Neural crest cell (in vitro differentiated cells): ENCODE measurements at places on chromosomes 4 and X. TPM values are rescaled to one million over a fixed set of nuclear protein-coding genes. Genes with fewer than 3 reads are reported as not detected.

MAGEC3 gene
- total RNA-seq, result not detected in 2 replicates

CDS1 gene
- 1.1 and 1.3 TPM in 2 replicates for total RNA-seq

PSAPL1 gene
- total RNA-seq, result not detected in 2 replicates

PCDH11X gene
- total RNA-seq, result 1.9 TPM in 2 replicates

- peaks cover 25% of the 10 kb centered on the region for H3K4me1 ChIP-seq
- H3K4me3 ChIP-seq, result no peak overlapping the region
- DNase-seq, result no peak
- H3K36me3 ChIP-seq, result peaks cover 5% of the 10 kb centered on the region
- no peak overlapping the region for H3K27ac ChIP-seq
- H3K27me3 ChIP-seq, result no peaks in the 10 kb centered on the region
Measured at GRCh38 chr4:129092631-129093190, 628 bp downstream of the SCLT1 start.

DNA sequence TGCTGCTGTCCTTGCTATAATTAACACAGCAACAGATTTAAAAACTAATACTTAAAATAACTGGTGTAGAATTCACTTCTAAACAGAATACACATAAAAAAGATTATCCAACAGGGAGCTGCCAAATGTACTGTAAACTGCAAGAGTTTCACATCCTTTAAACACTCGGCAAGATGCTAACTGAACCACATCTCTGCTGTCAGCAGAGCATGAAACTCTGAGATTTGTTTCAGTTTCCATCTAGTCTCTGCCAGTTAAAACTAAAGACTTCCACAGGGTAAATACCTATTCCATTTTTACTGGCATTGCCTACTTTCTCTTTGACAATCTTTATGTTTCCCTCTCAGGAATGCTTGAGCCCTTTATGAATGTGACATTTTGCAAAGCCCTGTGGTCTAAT, 127.7 kb downstream of the SLC7A11 start:
- no peaks in the 10 kb centered on the region for H3K27me3 ChIP-seq
- H3K4me1 ChIP-seq, result no peaks in the 10 kb centered on the region
- H3K4me3 ChIP-seq, result no peak overlapping the region
- H3K36me3 ChIP-seq, result peaks cover under 1% of the 10 kb centered on the region
- no peak for DNase-seq

DNA sequence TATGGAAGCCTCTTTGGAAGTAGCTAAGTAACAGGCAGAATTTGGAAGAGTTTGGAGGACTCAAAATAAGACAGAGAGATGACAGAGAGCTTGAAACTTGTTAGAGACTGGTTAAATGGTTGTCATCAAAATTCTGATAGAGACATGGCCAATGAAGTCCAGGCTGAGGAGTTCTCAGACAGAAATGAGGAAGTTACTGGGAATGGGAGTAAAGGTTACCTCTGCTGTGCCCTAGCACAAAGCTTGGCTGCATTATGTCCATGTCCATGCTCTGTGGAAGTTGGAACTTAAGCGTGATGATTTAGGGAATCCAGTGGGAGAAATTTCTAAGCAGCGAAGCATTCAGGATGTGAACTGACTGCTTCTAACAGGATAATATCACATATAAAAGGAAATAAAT, 146.2 kb upstream of the NDST4 start:
- no peak overlapping the region for H3K27ac ChIP-seq
- no peak overlapping the region for H3K4me3 ChIP-seq
- H3K4me1 ChIP-seq, result no peaks in the 10 kb centered on the region
- no peaks in the 10 kb centered on the region for H3K27me3 ChIP-seq
- no peaks in the 10 kb centered on the region for H3K36me3 ChIP-seq
- DNase-seq, result no peak

DNA sequence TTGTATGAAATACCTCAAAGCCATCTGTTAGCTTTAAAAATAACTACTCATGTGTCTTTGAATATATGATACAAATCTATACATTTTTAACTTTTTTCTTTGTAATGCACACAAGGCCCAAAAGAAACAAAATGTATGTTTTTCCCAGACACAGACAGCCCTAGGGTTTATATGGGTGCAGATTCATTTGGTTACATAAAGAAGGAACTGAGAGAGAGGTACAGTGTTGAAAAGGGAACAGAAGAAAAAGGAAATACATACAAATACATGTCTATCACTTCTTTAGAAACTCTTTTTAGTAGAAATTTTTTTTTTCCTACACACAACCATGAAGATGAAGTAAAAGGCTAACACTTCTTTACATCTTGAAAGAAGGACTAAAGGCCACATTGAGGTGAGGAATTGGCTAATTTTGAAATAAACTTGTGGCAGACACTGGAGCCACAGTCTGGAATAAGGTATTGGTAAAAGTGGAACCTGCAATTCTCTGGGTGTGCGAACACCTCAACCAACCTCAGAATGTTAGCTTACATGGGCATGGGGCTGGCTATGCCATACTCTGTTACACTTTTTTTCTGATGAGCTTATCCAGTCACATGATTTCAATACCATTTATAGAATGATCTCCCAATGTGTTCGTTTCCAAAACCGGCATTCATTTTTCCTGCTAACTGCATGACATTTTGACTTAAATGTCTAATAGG, 67.9 kb downstream of the FAM47C start:
- H3K27ac ChIP-seq, result no peak overlapping the region
- peaks cover 2% of the 10 kb centered on the region for H3K27me3 ChIP-seq
- no peak overlapping the region for H3K4me3 ChIP-seq
- no peaks in the 10 kb centered on the region for H3K4me1 ChIP-seq

DNA sequence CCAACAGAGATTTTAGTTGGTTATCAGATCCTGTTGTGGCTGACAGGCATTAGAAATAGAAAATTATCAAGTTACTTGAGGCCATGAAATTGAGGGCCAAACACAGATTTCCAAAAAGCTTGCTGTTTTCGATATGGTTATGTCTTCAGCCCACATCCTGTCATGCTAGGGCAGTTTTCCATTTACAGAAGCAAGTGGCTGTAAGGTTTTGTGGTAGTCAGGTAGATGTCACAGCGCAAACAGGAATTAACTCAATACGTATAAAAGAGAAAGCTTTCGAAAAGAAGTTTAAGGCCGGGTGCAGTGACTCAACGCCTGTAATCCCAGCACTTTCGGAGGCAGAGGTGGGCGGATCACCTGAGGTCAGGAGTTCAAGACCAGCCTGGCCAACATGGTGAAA, 104.6 kb downstream of the DMD start:
- H3K36me3 ChIP-seq, result no peaks in the 10 kb centered on the region
- no peak overlapping the region for H3K4me3 ChIP-seq
- DNase-seq, result no peak
- H3K27ac ChIP-seq, result no peak overlapping the region
- no peaks in the 10 kb centered on the region for H3K4me1 ChIP-seq

DNA sequence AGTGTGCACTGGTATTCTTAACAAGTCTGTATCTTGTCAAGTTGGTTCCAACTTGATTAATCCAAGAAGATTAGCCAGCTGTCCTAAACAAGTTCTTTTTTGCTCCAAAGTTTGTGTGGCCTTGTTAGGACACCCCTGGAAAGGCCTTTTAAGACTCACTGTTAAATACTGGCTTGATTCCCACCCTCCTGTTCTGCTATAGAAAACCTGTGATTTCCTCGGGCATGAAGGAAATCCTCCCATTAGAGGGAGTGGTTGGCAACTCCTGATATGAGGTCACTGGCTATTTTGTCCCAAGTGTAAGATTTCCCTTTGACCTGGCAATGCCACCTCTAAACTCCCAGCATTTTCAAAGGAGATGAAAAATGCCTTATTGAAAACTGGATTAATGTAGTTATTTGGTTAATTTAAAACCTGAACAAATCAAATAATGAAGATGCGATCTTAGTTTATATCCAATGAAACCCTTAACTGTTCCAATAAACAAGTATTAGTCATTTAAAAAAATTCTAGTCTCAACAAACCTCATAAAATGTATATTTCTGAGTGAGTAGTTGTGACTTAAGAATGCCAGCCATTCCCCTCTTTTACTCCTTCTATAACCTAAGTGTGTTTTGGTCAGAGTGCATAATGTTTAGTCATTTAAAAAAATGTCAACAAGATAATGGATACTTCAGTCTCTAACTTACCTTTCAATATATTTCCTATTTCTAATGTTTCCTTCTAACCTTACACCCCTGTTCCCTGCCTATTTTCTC, 94.4 kb downstream of the NPNT start:
- H3K4me3 ChIP-seq, result no peak overlapping the region
- H3K4me1 ChIP-seq, result no peaks in the 10 kb centered on the region
- H3K36me3 ChIP-seq, result no peaks in the 10 kb centered on the region
- H3K27ac ChIP-seq, result no peak overlapping the region
- no peaks in the 10 kb centered on the region for H3K27me3 ChIP-seq
- DNase-seq, result no peak

DNA sequence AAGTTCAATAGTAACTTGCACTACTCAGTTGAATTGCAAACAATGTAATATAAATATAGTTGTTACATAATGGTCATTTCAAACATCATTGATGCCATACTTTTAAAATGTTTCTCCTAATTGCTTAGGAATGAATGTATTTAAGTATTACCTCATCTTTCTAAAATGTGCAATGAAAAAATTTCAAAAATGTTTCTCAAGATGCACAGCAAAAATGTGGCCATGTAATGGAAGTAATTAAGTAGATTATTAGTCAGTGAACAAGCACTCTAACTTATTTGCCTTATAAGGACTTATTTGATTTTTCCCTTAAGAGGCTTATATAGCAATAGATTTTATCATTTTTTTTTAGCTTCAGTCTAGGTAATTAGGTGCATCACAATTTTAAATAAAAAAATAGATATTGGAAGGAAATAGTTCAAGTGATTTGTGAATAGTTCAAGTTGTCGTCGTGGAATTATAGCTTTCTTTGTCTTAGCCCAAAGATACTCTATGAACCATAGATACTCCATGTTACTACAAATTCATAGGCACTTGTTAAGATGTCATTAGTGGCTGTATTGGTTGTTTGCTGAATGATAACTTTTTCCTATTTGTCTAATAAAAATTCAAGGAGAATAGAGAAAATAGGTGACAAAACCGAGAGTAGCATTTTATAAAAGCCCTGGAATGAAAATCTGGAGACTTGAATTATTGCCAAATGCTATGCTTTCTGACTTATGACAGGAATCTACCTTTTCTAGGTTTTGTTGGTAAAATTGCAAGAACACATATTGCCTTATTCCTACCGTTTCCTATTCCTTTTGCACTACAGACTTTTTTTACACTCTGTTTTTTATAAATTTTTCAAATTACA, 118.5 kb downstream of the TLL1 start:
- H3K27me3 ChIP-seq, result no peaks in the 10 kb centered on the region
- H3K4me1 ChIP-seq, result peaks cover 7% of the 10 kb centered on the region
- no peak overlapping the region for H3K4me3 ChIP-seq
- H3K36me3 ChIP-seq, result no peaks in the 10 kb centered on the region
- DNase-seq, result no peak

- H3K36me3 ChIP-seq, result peaks cover 20% of the 10 kb centered on the region
- H3K27ac ChIP-seq, result no peak overlapping the region
- H3K4me1 ChIP-seq, result peaks cover 7% of the 10 kb centered on the region
- no peak overlapping the region for H3K4me3 ChIP-seq
Measured at GRCh38 chrX:7072856-7073255, 74.7 kb upstream of the STS start.

DNA sequence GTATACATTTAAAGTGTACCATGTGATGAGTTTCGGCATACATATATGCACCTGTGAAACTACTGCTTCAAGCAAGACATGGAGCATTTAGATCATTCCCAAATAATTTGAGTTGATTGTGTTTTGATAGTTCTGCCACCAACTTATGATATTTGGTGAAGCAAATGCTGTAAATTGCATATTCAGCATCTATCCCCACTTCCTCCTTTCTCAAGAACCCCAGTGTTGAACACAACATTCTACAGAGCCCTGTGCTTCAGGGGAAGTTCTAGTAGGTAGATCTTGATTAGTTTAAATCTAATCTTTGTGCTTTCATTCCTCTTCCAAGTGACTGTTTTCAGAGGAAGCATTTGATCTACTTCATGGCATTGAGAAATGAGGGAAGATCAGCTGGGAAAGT, 5.4 kb upstream of the SHROOM3 start:
- H3K27me3 ChIP-seq, result no peaks in the 10 kb centered on the region
- no peak overlapping the region for H3K27ac ChIP-seq
- H3K4me3 ChIP-seq, result no peak overlapping the region
- H3K4me1 ChIP-seq, result peaks cover 26% of the 10 kb centered on the region
- no peaks in the 10 kb centered on the region for H3K36me3 ChIP-seq
- no peak for DNase-seq

DNA sequence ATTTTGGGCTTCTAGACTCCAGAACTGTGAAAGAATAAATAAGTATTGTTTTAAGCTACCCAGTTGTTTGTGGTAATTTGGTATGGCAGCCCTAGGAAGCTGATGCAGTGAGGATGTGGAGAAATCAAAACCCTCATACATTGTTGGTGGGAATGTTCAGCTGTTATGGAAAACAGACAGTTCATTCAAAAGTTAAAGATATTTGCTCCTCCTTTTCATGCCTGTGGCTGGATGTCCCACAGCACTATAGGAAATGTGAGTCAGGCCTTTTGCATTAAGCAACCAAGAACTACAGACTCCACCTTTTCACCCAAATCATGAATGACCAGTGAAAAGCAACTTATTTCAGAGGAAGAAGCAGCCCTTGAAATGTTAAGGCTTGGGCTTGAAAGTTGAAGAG, 6.7 kb downstream of the BBS12 start:
- no peak for DNase-seq
- H3K27me3 ChIP-seq, result no peaks in the 10 kb centered on the region
- H3K36me3 ChIP-seq, result peaks cover 10% of the 10 kb centered on the region
- no peak overlapping the region for H3K4me3 ChIP-seq

GRCh38 chrX:11704725-11705495, 39.2 kb upstream of the ARHGAP6 start:
- no peak for DNase-seq
- peaks cover 3% of the 10 kb centered on the region for H3K36me3 ChIP-seq
- no peak overlapping the region for H3K4me3 ChIP-seq
- H3K4me1 ChIP-seq, result peaks cover 4% of the 10 kb centered on the region
- no peak overlapping the region for H3K27ac ChIP-seq

DNA sequence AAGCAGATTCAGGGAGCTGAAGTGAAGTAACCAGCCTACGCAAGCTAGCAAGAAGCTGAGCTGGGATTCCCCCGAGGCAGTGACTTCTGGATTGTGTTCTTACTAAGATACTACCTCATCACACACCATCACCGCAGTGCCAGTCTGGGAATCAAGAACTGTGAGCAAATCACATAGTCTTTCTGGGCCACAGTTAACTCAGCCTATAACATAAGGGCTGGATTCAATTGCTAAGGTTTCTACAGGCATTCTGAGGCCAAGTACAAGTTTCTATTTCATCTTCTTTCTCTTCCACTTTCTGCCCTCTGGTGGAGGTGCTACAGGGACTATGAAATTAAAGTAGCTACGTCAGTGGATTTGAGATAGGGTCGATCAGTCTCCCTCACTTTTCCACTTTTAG, 1.4 kb upstream of the CORIN start:
- no peak overlapping the region for H3K27ac ChIP-seq
- no peak for DNase-seq
- H3K4me1 ChIP-seq, result peaks cover 16% of the 10 kb centered on the region
- peaks cover 11% of the 10 kb centered on the region for H3K36me3 ChIP-seq
- H3K27me3 ChIP-seq, result peaks cover 45% of the 10 kb centered on the region

DNA sequence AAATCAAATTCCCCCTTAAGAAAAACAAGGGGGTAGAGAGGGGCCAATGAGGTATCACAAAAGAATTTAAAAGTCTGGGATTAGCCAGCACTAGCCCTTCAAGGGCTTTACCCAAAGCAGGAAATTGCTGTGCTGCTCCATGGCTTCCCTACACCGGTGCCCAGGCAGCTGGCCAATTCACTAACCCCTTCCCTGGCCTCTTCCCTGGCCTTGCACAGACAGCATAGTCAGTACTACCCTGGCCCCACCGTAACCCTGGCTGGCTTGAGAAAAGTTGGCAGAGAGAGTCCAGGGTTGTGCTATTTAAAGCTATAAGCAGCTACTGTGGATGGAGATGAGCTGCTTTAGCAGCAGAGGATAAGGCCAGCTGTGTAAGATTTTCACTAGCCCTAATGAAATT, 43.1 kb downstream of the ADAMTS3 start:
- H3K36me3 ChIP-seq, result no peaks in the 10 kb centered on the region
- no peak overlapping the region for H3K4me3 ChIP-seq
- no peaks in the 10 kb centered on the region for H3K27me3 ChIP-seq
- DNase-seq, result no peak
- H3K27ac ChIP-seq, result no peak overlapping the region
